ENCODE measurements at places on chromosomes 16 and 17.

GRCh38 chr17:42512246-42512645 is 23.8 kb upstream of the NAGLU start:
- H3K4me3 ChIP-seq: no peak overlapping the region
- H3K27me3 ChIP-seq: no peaks in the 10 kb centered on the region
- H3K4me1 ChIP-seq: peaks cover 10% of the 10 kb centered on the region
- DNase-seq: no peak

DNA sequence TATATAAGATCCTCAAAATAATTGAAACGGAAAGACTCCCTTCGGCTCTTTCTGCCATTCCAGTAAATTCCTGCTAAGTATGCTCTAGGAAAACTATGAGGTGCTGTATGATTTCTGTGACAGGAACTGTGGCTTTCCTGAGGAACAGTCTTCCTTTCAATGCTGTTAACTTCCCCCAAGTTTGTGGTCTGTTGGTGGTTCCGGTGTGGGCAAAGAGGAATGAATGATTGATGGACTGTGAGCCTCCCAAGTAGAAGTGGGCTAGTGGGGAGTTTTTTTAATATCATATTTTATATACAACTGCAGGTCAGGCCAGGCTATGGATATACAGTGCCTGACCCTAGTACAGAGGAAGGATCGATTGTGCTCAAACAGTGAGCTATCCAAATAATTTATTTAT is 560.7 kb upstream of the RBFOX1 start:
- DNase-seq: no peak
- H3K36me3 ChIP-seq: no peaks in the 10 kb centered on the region
- H3K4me1 ChIP-seq: no peaks in the 10 kb centered on the region

- no peak overlapping the region for H3K4me3 ChIP-seq
- H3K27ac ChIP-seq: no peak overlapping the region
- no peaks in the 10 kb centered on the region for H3K27me3 ChIP-seq
- no peaks in the 10 kb centered on the region for H3K36me3 ChIP-seq
These were observed 857.4 kb upstream of the GOT2 start for GRCh38 chr16:59591480-59591879.

DNA sequence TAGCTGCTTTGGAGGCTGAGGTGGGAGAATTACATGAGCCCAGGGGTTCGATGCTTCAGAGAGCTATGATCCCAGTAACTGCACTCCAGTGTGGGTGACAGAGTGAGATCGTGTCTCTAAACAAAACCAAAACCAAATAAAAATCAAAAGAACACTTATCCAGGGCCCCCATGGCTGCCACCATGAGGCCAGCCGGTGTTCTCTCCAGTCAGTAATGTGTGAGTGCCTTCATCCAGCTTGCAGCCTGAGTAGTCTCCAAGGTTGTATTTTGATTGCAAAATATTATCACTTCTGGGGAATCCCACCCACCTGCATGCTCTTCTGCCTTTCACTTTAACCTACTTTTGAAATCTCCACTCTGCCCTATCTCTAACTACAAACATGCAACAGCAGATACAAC is 221.0 kb upstream of the WSB1 start:
- no peak for DNase-seq
- no peaks in the 10 kb centered on the region for H3K4me1 ChIP-seq
- H3K36me3 ChIP-seq: no peaks in the 10 kb centered on the region
- no peaks in the 10 kb centered on the region for H3K27me3 ChIP-seq
- H3K4me3 ChIP-seq: no peak overlapping the region

DNA sequence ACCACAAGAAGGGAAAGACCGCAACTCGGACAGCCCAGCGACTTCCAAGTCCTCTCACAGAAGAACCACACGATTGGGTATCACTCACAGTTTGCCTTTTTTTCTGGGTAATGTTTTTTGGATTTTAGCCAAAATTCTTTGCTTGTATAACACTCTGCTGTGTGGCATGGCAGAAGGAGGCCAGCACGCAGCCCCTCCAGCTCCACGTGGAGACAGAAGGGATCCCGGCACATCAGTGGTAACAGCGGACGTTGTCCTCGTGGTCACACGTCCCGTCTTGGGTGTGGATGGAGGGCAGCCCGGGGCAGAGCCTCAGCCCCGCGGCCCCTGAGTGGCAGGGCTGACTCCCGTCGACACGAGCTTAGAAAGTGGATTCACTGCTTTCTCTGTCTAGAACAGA is 69.1 kb downstream of the KLHDC4 start:
- no peaks in the 10 kb centered on the region for H3K4me1 ChIP-seq
- H3K27ac ChIP-seq: no peak overlapping the region
- no peak overlapping the region for H3K4me3 ChIP-seq

DNA sequence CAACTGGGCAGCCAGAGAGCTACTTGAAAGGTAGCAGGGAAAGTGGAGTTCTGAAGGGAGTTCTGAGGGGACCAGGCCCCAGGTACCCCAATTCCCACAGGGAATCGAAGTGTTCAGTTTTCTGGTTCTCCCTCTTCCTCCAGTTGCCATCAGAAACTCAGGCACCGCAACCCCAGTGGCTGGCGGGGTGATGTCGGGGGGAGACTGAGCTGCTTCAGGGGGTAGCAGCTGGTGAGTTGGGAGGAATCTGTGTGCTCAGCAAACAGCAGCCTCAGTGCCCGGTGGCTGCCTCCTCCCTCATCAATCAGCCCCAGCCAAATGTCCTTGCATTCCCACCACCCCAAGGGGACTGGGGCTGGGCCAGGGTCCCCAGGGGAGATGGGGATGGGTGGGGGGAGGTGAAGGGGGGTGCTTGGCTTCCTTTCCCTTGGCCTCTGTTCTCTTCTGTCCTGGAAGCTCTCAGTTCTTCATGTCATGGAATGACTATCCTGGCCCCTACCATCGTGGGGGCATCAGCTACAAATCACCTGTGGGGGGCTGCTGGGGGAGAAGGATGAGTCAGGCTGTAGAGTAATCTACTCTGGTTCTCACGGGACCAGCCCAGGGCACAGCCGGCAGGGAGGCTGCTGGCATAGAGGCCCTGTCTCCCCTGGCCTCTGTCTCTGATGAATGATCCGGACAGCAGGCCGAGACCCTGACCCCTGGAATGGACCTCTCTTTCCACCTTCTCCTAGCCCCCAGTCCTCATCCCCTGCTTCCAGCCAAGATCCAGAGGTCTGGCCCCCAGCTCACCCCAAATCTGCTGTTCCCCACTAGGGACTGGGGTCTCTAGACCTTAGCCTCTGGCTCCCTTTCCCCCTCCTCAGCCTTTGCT is 2.6 kb upstream of the DNAH2 start:
- H3K4me1 ChIP-seq: peaks cover 3% of the 10 kb centered on the region
- no peaks in the 10 kb centered on the region for H3K27me3 ChIP-seq
- no peak overlapping the region for H3K4me3 ChIP-seq
- H3K27ac ChIP-seq: no peak overlapping the region
- no peaks in the 10 kb centered on the region for H3K36me3 ChIP-seq
